ENCODE measurements at places on chromosomes 4 and X.
A peak's percentile ranks its signal among the peaks of the same experiment; 100 is the strongest.

DNA sequence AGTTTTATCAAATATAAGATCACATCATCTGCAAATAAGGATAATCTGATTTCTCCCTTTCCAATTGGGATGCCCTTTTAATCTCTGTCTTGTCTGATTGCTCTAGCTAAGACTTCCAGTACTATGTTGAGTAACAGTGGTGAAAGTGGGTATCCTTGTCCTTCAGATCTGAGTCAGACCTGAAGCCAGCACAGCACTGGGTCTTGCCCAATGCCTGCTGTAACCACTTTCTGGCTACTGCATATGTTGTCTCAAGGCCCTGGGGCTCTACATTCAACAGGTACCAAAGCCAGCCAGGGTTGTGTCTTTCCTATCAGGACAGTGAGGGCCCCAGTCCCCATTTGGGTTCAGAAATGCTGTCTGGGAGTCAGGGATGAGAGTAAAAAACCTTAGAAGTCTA is 90.3 kb downstream of the CYSLTR1 start:
- no peak for DNase-seq

- DNase-seq = no peak
Measured at GRCh38 chrX:48779399-48779798, 7.0 kb upstream of the GATA1 start.

- no peak for DNase-seq
Measured at GRCh38 chr4:102878901-102879300, 10.1 kb downstream of the CISD2 start.

GRCh38 chr4:140382732-140383131 is 9.3 kb downstream of the SCOC start:
- DNase-seq = no peak

GRCh38 chrX:7088968-7089615 is 58.4 kb upstream of the STS start:
- DNase-seq = no peak

DNA sequence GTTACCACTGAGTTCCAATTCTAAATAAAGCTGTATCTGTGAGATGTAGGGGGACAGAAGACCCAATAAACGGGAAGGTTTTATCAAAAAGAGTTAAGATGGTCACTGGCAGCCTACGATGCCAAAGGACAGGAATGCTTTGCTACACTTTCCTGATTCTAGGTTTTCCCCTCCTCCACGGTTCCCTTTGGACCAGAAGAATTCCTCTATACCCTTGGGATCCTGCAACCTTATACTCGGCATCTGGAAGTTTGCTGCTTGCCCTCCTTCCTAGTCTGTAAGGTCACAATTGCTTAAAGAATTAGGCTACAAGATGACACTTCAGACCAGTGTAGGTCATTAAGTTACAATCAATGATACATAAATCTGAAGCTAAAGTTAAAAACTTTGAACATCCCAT is 64.3 kb downstream of the SCML2 start:
- DNase-seq = no peak

DNA sequence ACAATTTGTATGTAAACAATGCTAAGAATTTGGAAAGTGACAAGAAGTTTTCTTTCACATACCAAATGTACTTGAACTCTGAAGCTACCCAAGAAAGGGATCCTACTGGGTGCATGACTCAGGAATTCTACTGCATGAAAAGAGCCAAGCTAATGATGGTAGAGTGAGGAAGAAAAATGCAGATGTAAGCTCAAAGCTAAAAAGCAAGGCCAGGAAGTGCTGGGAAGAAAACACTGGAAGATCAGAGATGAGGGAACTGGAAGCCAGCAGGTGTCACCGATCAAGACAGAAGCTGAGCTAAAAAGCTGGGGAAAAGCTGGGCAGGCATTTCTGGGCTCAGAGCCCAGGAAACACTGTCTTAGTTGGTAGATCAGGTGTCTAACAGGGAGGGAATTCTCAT is 449.1 kb downstream of the NKX6-1 start:
- DNase-seq = no peak

DNA sequence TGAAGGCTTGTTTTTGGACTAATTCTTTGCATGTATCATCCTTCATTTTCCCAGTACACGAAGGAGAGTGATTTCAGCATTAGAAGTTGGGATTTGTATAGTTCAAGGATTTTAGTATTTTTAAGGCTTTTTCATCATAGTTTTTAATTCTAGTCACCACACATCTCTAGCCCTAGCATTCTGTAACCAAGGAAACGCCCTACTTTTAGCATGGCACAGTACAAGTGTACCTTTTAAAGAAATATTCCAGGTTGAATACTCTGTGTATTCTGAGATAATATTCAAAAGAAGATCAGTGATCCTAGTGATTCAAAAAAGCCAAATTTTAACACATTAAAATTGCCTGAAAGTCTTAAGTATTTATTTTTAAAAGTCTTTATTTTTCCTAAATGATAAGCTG is 150.5 kb downstream of the RAP1GDS1 start:
- DNase-seq = no peak

GRCh38 chr4:141430686-141431085 is 205.7 kb upstream of the IL15 start:
- no peak for DNase-seq

DNA sequence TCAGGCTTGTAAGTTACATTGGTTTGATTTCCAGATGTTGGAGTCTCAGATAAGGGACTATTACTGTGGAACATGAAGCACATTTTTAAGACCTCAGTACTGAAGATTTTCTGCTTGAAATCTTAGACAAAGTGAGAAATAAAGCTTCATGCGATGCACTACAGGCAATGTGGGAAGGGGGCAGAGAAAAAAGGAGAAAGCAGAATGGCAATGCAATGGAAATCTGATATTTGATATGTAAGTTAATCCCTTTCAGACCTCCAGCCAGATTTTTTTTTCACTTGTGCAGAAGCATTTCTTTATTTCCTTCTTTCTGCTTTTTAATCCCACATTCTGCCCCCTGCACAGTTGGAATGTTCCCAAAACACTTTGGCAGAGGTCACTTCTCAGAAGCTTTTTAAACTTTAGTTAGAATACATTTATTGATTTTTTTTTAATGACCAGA is 174.3 kb downstream of the ADGRL3 start:
- no peak for DNase-seq

- DNase-seq = no peak
Measured at GRCh38 chrX:18034504-18034903, 173.4 kb upstream of the RAI2 start.

GRCh38 chr4:188147176-188147575 is 7.9 kb downstream of the TRIML1 start:
- no peak for DNase-seq

- no peak for DNase-seq
Measured at GRCh38 chr4:183261953-183262775, 57.9 kb downstream of the CLDN22 start.

- no peak for DNase-seq
Measured at GRCh38 chr4:38328989-38329729, 334.8 kb upstream of the KLF3 start.

GRCh38 chrX:150486011-150486410 is 82.4 kb upstream of the MTM1 start:
- DNase-seq = no peak

DNA sequence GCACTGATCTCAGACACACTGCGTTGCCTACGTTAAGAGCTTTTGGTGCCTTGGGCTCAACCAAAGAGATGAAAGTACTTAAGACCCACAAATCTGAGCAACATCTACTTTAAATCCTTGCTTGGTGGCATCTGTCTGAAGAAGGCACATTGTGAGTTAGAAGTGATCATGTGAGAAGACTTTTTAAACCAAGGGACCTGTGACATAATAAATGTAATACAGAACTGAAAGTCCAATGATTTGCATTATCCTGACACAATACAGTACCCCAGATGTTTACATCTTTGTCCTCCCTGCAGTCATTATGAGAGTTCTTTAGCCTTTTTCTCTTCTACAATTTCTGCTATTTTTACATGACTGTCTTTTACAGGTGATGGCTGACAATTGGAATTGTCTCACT is 96.7 kb upstream of the FTHL17 start:
- no peak for DNase-seq

- no peak for DNase-seq
Measured at GRCh38 chrX:915427-916229, 285.0 kb downstream of the SHOX start.

GRCh38 chr4:60404027-60404426 is 796.1 kb upstream of the ADGRL3 start:
- DNase-seq = no peak

DNA sequence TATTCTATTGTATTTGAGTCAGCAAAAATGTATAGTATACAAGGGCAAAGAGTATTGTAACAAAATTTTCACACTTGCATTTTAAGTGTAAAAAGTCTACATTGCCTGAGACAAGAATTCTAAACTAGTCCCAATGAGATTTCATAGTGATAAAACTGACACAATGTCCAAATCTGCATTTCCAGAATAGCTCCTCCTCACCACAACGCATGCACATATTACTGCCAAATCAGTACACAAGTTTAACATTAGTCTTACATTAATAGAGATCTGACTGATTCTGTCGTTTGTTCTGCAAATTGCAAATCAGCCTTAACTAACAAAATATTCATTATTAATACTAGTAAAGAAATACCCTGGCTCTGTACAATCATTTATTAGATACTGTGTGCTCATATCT is 222.2 kb upstream of the NEIL3 start:
- no peak for DNase-seq

GRCh38 chr4:4455210-4455865 is 68.4 kb downstream of the NSG1 start:
- no peak for DNase-seq

GRCh38 chr4:118923891-118924290 is 35.2 kb downstream of the SYNPO2 start:
- DNase-seq = no peak

- no peak for DNase-seq
Measured at GRCh38 chr4:138426786-138427185, 184.6 kb upstream of the SLC7A11 start.

- DNase-seq = no peak
Measured at GRCh38 chrX:10971176-10971575, 140.0 kb upstream of the HCCS start.

DNA sequence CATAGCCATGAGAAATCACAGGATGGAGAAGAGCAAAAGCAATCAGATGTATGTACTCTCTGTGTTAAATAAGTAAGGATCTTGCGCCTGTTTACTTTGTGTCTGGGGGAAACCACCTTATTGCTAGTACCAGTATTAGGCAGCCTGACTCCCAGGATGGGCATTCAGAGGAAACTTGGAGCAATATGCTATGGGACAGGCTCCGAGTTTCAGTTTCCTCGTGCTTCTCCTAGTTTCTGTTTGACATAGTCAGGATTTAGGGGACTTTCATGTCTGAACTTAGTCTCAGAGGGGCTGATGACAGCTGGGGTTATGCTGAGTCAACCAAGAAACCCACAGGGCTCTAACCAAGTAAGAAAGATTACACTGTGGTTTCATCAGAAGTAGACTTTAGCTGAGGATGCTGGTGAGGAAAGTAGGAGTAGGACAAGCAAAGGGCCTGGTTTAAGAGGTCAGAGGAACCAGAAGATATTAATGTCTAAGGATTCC is 13.5 kb downstream of the NSUN7 start:
- no peak for DNase-seq

GRCh38 chr4:186003746-186004145 is 65.2 kb upstream of the TLR3 start:
- no peak for DNase-seq

- DNase-seq = peak; percentile 4
Measured at GRCh38 chrX:71652405-71652804, 14.9 kb upstream of the LOC101059915 start.

DNA sequence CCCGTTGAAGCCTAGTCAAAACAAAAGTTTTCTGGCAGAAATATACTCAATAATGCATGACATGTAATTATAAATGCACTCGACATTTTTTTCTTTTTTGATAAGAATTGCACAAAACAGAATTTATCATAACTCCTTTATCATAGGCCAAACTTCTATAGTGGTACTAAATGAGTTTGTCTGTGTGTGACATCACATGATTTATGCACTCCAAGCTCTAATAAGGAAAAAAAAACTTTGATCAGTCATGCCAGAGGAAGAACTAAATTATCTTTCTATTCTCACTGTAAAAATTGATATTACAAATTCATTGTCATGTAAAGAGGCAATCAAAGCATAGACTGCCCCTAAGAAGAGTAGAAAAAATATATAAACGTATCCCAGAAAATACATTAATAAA is 112.4 kb upstream of the NOCT start:
- DNase-seq = no peak

DNA sequence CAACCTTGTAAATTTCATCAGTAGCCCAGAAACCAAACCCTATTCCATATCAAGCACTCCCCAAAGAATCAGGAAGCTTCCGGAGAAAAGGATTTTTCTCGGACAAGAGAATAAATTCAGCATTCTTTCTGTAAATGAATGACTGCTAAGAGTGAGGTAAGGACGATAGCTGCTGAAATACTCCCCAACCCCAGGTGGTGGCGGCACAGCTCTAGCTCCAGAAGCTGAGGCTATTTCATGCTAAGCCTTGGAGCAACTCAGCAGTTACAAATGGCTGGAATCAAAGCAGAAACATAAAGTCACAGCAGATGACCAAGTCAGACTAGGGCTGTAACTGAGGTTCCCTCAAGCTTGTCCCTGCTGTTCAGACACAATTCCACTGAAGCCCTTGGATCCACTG is 13.9 kb upstream of the PCDH19 start:
- no peak for DNase-seq

- no peak for DNase-seq
Measured at GRCh38 chrX:85897362-85898126, 149.8 kb downstream of the CHM start.

DNA sequence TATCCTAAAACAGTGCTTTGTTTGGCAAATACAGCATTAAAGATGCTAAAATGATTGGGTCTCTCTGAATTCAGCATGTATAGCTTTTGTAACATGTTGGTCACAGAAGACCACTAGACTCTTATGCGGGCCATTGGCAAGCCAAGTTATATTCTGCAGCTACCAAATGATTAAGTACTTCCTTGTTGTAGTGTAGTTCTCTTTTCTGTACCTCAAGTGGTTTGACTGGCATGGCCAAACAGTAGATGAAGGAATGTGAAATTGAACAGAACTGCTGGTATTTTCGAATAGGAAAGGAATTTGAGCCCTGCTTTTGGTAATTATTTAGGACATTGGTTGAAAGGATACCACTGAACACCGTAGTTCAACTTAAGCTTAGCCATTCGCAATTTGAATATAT is 193.9 kb upstream of the GPC4 start:
- no peak for DNase-seq

DNA sequence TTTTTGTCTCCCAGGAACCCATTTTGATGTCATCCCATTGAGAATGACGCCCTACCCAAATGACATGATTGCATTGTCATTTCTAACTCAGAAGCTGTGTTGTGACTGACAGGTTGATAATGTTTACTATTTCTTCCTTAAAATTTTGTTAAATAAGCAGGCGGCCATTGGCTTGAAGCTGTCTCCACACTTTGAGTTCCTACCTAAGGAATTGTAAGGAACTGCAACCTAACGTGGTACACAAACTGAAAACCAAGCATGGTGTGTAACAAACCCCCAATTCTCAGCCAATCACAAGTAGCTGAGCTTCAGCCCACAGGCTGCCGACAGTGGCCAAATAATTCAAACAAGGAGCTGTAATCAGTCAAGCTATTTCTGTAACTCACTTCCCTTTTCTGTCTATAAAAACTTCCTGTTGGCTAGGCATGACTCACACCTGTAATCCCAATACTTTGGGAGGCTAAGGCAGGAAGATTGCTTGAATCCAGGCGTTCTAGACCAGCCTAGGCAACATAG is 2.9 kb upstream of the MND1 start:
- DNase-seq = no peak

GRCh38 chrX:133959972-133960371 is 25.4 kb downstream of the GPC3 start:
- DNase-seq = no peak

- DNase-seq = no peak
Measured at GRCh38 chr4:110071466-110071865, 126.9 kb downstream of the ELOVL6 start.

Measured in HS-5 (cell line).